Activated T-cell treated with anti-CD3 and anti-CD28 coated beads for 24 hours (primary cell): ENCODE measurements at places on chromosomes 7 and 10.
A peak's percentile ranks its signal among the peaks of the same experiment; 100 is the strongest.

DNA sequence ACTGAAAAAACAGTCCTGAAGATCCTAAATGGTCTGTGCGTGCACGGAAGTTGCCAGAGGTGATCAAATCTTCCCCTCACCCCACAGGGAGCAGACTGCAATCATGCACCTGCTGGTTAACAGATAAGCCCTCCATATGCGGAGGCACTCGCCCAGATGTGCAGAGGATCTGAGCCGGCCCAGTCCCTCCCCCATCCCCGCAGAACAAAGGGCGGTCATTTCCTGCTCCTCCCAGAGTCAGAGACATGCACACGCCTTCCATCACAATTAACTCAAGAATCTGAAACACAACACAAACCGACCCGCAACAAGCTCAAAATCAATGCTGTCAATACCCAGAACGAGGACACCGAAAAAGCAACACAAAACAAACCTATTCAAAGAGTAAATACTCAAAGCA is 24.2 kb downstream of the CRTAC1 start:
- DNase-seq = no peak

DNA sequence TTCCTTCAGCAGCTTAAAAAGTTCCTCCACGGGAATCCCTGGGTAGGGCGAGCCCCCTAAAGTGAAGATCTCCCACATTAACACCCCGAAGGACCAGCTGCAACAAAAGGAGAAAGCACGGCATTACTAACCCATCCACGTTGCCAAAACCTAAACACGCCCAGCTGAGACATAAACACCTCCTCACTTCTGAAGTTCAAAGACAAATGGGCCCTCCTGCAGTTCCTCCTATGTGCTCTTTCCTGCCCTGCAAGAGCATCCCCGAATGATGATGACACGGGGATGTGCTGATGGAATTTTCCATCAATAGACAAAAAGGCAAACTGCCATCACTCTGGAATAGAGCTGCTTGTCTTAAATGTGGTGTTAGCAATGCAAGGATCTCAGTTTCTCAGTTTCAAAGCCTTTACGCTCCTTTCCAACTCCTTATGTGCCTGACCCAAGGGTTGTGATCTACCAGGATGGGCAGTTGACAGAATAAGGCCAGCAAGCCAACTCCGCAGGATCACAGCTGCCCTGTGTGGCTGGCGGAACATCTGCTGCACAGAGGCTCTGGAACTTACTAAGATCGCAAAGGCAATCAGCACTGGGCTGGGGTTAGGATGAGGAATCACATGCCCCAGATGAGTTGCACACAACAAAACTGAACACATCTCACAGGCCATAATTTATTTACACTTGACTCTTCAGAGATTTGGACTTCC is 112.7 kb downstream of the FGFR2 start:
- no peak for DNase-seq

DNA sequence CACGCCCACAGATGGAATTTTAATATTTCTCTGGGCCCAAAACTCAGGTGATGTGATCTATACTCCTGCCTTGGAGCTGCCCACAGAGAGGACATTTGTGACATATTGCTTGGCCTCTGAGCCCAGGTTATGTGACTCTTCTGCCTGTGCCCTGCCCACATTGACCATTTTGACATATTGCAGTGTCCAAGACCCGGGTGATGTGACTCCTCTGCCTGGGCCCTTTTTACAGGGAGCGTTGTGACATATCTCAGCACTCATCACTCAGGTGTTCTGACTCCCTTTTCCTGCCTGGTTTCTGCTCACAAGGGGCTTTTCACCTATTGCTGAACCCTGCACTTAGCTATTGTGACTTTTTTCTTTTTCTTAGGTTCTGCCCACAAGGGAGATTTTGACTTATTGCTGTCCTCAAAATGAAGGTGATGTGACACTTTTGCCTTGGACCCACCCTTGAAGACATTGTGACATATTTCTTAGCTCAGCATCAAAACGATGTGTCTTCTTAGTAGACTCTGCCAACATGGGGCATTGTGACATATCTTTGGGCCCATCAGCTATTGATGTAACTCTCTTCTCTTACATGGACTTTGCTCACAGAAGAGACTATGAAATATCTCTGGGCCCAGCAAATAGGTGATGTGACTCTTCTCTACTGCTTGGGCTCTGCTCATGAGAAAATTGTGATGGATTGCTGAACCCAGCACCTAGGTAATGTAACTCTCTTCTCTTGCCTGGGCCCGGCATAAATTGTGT is 11.0 kb upstream of the ZNF107 start:
- no peak for DNase-seq

- DNase-seq = no peak
Measured at GRCh38 chr7:82527851-82528250, 84.3 kb upstream of the CACNA2D1 start.

DNA sequence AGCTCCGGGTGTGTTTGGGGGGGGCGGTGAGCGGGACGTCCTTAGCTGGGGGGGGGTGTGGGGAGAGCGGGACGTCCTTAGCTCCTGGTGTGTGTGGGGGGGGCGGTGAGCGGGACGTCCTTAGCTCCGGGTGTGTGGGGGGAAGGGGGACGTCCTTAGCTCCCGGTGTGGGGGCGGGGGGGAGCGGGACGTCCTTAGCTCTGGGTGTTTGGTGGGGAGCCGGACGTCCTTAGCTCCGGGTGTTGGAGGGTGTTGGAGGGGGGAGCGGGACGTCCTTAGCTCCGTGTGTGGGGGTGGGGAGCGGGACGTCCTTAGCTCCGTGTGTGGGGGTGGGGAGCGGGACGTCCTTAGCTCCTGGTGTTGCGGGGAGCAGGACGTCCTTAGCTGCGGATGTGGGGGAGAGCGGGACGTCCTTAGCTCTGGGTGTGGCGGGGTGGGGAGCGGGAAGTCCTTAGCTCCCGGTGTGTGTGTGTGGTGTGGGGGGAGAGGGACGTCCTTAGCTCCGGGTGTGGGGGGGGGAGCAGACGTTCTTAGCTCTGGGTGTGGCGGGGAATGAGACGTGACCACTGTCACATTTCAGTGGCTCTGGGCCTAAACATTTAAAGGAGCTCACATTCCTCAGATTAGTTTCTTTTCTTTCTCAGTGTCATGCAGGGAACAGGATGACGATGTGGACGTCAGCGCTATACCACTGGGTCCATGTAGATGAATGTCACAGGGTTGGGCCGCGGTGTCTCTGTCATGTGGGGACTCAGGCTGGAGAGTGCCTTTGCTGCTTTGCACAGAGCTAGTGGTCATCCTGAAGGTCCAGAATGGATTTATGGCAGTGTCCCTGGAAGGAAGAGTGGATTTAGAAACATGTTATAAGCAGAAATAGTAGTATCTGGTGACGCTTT is 7.5 kb downstream of the DYNC2I1 start:
- no peak for DNase-seq

DNA sequence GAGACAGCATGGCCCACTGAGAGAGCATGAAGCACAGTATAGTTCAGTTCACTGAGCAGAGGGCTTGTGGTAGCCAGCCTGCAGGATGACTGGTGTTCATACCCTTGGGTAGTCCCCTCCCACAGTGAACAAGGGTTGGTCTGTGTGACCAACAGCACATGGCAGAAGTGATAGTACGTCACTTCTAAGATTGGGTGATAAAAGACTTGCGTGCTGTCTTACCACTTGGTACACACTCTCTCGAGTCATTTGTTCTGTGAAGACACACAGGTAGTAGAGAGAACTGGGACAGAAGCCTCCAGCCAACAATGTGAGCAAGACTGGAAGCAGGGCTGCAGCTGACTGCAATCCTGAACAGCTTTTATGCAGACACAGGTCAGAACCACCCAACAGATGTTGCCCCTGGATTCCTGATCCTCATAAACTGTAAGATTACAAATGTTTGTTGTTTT is 14.6 kb downstream of the EPC1 start:
- DNase-seq = peak; percentile 72

- DNase-seq = no peak
Measured at GRCh38 chr10:51244748-51245490, 170.6 kb downstream of the PRKG1 start.

DNA sequence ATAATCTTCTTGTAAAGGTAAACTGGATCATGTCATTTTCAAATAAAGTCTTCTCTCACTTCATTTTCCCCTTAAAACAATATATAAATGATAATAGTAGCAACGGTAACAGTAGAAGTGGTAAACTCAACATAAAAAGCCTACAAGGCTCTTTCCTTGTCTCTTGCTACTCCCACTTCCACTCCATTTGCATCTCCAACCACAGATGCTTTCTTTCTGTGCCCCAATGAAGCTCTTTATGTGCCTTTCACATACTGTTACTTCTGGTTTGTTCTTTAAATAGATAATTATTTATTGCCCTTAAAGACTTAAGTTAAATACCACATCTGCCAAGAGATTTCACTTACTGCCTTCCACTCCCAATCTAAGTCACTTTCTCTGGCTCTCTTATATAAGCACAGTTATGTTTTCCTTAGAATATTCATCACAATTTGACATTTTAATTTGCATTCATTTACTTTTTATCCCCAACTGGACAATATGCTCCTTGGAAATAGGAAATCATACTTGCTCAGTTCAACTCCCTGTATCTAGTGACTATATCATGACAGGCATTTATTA is 149.9 kb downstream of the CRPPA start:
- no peak for DNase-seq

- DNase-seq = no peak
Measured at GRCh38 chr10:69047111-69047832, 40.6 kb upstream of the SRGN start.

DNA sequence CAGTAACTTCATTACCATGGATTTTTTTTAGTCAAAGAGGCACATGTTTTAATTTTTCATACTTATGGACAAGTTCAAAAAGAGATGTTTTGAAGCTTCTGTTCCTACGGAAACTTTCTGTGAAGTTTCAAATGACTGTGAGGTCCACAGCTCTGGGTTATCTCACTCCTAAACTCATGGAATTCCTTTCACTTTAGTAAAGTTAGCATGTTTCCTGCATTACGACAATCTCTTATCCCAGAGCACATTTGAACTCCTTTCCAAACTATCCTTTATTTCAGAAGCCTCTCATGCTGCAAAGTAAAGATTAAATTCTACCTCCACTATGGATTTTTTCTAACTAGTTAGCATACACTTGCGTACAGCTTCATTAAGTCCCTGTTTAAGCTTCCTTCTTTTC is 15.3 kb upstream of the ADD3 start:
- DNase-seq = no peak

GRCh38 chr10:77636967-77637531 is 559 bp downstream of the KCNMA1 start:
- DNase-seq = no peak
